ENCODE measurements at places on chromosomes 2 and 18.

DNA sequence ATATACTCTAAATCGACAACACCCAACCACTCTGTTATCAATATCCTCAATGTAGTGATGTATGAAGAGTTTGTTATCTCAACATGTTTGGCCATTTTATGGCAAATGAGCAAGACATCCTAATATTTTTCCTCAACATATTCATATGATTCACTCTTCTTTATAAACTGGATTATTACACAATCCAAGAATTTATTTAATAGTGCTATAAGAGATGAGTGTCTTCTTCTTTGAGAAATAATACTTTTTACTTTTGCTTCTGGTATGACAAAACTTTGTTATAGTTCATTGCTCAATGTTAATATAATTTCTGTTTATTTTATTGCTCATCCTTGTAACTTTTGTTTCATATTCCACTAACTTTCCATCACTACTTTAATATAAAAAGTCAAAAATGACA lies 44.3 kb downstream of the SCN9A start:
- no peak for DNase-seq

- no peak for DNase-seq
Measured at GRCh38 chr2:57602733-57603132, 443.9 kb upstream of the VRK2 start.

GRCh38 chr2:127945281-127945680 lies 59.5 kb upstream of the AMMECR1L start:
- DNase-seq: no peak

DNA sequence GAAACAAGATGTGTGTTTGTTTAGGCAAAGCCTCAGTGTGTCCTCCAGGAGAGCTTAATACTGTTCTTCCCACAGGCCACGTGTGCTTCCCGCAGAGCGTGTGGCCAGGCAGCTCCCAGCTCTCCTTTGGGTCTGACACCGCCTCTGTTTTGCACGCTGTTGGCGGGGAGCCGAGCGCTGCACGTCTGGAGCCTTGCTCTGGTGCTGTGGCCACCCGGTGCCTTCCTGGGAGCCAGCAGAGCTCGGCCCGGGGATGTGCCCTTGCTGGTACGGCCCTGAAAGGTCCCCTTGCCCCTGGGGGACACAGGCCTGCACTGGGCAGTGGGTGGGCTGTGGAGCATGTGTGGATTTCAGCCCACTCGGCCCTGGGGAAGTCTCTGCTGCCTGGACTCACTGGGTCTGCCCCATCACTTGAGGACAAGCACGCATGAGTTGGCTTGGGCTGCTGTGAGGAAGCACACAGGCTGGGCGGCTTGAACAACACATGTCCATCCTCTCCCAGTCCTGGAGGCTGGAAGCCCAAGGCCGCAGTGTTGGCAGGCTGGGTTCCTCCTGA lies 160.7 kb upstream of the HDAC4 start:
- no peak for DNase-seq

DNA sequence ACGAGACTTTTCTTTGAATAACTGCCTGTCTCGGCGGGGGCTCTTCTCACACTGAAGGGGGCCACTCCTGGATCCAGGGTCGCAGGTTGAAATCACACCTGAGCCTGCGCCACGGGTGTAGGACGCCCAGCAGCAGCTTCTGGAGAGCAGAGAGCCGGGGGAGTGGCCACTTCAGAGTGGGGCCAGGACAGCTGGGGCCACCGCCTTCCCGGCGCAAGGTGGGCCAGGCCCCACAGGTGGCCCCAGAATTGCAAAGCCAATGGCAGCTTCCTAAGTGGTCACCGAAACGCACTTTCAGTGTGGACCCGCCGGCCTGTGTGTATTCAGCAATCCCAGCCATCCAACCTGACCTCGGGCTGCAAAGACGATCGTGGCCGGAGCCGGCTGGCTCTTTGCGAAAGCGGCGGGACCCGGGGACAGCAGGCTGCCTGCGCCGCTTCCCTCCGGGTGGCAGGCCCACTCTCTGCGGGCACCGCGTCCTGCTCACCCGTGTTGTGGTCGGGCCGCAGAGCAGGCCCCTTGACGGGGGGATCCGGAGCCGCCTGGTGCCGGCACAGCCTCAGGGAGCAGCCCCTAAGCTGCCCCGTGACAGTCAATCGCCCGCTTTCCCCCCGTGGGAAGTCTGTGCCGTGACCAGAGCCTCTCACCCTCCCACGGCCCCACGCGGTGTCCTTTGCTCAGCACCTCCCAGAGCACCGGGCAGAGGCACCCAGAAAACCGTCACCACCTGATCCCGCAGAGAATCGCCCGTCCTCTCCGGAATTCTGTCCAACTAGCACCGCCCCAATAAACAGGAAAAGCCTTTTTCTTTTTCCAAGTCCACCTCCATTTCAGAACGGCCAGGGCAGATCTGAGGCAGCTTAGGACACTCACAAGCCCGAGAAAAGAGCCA lies 144.7 kb downstream of the ZNF516 start:
- DNase-seq: no peak

- DNase-seq: no peak
Measured at GRCh38 chr2:240925568-240926515, 19.7 kb downstream of the CROCC2 start.

DNA sequence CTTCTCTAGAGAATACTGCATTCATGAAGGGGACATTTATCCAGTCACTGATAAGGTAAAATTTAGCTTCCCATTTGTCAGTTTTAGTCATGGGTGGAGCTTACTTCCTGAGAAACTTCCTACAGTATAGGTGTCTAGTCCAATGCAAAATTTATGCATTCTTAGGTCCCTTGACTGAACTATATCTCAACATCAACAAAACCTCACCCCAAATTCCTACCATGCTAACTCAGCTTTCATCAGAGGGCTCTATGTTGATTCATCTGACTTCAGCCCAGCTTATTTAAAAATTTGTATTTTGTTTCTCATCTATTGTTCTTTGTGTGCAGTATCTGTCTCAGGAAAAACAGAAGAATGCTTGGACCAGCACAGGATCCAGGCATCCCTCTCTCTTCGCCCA lies 296.4 kb upstream of the ACVR2A start:
- no peak for DNase-seq

DNA sequence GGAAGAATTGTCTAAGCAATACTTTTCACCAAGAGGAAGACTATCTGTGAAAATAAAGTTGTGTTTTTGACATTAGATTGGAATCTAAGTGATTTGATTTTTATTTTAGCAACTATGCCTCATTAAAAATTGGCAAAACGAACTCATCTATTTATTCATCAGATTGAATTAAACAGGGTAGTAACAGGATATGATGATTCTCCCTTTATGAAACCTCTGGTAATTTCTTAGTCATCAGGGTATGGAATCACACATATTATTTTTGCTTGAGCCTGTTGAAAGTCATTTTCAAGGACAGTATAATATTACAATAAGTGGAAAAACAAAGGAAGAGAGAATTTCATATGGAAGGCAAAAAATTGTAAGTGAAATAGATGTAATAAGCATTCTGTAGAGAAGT lies 22.0 kb downstream of the ZNF804A start:
- no peak for DNase-seq

DNA sequence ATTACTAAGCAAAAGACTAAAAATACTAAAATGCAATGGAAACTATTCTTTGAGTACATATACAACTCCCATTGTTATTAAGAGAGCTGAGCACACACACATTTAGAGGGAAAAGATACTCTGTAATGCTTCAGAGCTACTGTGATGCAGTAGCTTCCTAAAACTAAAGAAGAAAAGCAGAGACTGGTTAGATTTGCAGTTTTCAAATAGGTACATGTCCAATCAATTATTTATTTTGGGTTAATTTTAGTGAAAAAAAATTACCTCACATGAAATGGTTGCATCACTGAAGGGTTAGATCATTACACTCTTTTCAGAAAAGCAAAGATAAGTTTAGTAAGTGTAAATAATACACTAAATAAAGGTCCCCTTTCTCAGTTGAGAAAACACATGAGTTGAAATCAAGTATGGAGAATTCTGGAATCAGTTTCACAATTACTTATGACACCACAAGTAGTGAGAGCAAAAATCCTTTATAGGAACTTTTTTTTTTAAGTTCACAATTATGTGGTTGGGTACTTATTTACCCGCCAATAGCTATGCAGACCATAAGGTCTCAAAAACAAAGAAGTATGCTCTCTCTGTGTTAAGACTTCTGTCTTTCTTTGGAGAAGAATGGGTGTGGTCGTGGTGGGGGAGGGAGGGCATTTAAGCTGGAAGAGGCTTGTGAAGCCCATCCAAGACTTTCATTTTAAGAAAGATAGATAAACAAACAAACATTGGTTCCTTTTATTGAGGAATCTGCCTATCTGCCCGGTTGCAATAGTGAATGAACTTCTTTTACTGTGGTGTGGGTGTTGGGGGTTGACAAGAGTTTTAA lies 25.3 kb upstream of the SERTAD2 start:
- DNase-seq: no peak

DNA sequence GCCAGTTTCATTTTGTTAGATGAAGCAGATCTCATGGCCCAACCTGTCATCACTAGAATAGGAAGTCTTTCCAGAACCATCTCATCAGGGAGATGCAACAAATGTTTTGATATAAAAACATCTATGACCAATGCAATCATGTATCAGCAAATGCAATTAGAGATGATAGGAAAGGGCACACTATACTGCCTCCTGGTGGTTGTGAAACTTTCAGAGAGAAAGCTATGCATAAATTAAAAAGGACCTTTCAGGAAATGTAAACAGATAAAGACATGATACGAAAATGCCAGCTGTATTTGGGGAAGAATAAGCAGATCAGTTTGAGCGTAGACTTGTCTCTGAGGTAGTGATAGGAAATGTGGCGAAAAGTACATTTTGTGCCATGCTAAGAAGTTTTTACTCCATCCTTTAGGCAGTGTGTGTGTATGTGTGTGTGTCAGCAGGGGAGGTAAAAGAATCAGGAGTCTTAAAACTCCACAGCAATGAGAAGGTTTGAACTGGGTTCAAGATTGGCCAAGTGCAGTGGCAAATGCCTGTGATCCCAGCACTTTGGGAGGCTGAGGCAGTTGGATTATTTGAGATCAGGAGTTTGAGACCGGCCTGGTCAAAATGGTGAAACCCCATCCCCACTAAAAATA lies 479.3 kb downstream of the CPS1 start:
- no peak for DNase-seq

DNA sequence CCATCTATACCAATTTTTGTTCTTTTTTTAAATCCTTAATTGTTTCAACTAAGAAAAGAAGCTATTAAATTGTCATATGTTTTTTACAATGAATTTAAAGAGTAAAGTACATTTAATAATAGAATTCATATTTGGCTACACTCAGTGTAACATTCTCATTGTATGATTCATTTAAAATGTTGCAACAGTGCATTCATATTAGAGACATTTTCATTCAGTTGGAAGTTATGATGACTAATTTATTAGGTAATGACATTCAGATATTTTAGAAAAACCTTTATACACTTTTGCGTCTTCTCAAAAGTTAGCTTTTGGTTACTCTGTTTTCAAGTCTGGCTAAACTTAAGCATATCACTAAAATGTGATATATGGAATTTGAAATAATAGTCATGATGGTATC lies 887.5 kb upstream of the NRXN1 start:
- no peak for DNase-seq

DNA sequence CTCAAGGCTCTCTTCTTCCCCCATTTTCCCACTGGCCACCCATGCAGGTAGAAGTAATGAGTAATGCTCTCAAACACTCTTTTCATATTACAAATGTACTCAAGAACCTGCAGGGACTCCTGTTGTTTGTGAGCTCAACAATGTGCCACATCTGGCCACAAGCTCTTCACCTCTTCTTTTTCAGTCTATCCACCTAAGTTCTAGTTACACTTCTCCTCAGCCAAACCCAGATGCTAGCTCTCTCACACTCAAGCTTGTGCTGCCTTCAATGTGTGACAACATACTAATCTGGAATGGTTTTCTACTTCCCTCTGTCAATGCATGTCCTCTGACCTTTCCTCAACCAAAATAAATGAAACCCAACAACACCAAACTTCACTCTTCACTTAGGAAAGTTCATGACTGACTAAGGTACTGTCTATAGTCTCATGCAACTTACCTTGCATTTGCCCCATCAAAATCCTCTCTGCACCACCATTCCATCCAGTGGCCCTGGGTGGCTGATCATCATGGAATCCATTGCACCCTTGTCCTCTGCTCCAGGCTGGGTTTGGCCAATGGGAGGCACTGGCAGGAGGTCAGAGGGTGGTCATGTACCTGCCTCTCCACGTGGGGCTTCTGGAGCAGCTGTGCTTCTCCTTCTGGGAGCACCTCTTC lies 5.3 kb upstream of the IL18R1 start:
- no peak for DNase-seq

GRCh38 chr2:188664951-188665595 lies 309.1 kb upstream of the COL3A1 start:
- DNase-seq: no peak

DNA sequence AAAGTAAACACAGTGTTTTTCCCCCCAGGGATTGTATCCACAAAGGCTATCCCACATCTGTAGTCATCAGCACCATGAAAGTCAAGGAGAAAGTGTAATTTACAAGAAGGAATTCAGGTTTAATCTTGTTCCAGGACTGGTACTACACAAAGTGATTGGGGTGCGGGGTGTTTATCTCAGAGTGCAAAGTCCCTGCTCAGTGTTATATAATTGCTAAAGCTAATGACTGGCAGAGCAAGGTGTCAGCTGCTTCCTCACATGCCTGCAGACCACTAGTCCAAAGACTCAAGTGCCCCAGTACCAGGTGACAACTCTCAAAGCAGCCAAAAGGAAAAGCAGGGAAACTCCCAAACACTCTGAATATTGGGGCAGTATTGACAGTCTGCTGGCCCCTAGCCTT lies 40.4 kb upstream of the PDCL3 start:
- DNase-seq: no peak

DNA sequence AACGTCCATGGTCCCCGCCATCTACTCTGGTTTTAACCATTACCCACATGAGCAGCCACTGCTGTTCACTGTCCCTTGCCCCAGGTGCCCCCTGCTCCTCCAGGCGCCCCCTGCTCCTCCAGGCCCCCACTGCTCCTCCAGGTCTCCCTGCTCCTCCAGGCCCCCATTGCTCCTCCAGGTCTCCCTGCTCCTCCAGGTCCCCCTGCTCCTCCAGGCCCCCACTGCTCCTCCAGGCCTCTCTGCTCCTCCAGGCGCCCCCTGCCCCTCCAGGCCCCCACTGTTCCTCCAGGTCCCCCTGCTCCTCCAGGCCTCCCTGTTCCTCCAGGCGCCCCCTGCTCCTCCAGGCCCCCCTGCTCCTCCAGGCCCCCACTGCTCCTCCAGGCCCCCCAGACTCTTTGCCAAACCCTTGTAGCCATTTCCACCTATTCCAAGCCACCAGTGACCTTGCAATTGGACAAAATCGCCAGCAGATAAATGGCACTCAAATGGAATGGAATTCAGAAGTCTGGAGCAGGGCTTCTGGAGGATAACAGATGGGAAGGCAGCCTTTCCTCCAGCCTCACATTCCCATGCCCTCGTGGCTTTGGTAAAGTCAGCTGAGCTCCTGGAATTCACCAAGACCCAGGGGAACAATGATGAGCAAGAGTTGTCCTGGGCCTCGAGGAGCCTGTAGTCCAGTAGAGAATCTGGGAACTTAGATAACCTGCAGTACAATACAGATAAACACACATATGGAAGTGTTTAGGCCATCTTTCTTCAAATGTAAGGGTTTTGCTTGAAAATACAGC lies 13.3 kb upstream of the RPL31 start:
- no peak for DNase-seq

GRCh38 chr2:152413228-152414030 lies 78.5 kb downstream of the FMNL2 start:
- DNase-seq: no peak

Measured in GM18507 (cell line).